ENCODE measurements at places on chromosomes 4 and X.
A peak's percentile ranks its signal among the peaks of the same experiment; 100 is the strongest.

DNA sequence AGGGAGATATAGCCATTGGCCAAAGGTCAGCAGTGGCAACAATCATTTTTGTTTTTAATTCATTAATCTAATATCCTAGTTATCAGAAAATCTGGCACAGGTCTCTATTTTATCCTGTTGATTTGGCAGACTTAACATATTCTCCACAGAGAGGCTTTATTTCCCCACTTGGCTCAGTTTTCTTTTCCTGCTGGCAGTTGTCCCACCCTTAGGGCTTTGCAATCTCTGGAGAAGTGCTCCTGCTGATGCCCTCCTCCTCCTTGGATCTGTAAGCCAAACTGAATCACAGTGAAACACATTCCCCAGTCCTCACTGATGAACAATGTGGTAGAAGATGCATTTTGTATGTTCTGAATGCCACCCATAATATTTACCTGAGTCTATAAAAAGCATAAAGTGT is 889.7 kb downstream of the PDHA2 start:
- DNase-seq = no peak

DNA sequence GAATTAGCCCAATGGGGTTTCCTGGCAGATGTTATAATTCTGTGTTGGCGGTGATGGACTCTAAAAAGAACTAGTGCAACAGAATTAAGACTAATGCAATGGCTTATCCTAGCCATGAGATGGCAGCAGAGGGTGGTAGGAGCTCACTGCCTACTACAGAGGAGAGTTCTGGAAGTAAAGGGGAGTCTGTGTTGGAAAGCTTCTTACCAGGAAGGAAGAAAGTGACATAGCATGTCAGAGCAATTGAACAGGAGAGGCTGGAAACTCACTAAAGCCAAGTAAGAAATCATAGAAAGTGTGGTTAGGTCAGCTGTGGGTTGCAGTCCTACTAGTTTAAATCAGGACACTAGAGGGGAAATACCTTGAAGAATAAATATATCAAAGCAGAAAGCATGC is 6.3 kb upstream of the TRPC5OS start:
- DNase-seq = peak; percentile 1

DNA sequence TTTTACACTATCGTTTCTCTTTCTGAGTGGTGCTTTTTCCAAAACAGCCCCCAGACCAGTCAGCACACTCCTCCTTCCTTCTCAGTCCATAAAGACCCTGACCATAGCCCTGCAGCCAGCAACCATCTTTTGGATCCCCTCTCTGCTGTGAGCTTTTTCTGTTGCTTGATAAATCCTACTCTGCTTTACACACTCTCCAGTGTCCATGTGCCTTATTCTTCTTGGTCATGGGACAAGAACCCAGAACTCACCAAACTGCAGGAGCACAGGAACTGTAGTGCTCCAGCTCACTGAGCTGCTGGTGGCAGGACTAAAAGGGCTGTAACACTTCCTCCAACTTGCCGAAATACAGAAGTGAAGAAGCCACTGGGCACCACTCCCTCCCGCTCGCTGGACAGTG is 32.5 kb downstream of the COX18 start:
- no peak for DNase-seq

DNA sequence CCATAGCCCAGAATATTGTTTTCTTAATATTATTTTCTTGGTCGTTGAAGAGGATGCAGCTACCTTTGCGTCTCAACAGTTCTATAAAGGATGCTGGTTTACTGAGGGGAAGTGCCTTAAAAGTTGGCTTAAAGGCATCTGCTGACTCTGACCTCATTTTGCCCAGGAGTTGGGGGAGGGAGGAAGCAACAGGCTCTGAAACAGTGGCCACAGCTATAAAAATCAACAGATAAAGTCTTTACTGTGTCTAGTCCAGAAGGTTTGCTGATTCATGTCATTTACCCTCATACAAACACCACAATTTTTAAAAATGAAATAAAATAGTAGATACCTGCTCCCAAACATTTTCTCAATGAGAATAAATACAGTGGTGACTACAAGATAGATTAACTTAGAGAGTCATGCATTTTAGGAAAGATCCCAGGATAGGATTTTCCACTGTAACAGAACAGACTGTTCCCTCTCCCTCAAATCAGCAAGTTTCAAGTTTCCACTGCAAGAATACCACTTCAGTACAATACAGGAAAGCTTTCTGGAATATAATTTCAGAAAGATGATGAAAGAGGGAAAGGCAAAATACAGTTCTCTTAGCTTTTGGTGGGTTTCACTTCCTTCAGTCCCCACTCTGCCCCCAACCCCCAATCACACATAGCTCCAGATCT is 1.9 kb downstream of the PHKA1 start:
- no peak for DNase-seq

GRCh38 chr4:120927801-120928409 is 5.4 kb upstream of the PRDM5 start:
- no peak for DNase-seq

DNA sequence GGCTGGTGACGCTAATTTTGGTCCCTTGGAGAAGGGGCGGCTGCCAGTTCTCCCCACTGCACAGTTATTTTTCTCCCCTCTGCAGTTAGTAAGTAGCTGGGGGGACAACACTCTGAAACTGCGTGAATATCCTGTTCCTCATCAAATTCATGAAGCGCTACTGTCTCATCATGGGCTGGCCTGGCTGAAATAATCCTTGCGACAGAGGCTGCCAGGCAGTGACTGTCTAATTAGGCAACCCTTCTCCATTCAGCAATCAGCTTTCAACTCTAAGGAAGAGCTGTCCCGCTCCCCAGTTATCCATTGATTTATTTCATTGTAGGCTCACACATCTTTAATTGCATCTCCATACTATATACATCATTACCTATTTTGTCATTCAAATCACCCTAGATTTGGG is 8.2 kb downstream of the SH3TC1 start:
- no peak for DNase-seq

- no peak for DNase-seq
Observed at GRCh38 chrX:93461060-93461459, 212.3 kb downstream of the NAP1L3 start.

GRCh38 chrX:20409991-20410390 is 143.3 kb upstream of the RPS6KA3 start:
- no peak for DNase-seq

- DNase-seq = no peak
Observed at GRCh38 chrX:136112778-136113177, 34.6 kb upstream of the FHL1 start.

- peak; percentile 69 for DNase-seq
Observed at GRCh38 chr4:2537011-2537830, 774 bp downstream of the FAM193A start.

- no peak for DNase-seq
Observed at GRCh38 chr4:39574946-39575345, 47.7 kb upstream of the UGDH start.

GRCh38 chr4:61938250-61938846 is 738.2 kb downstream of the ADGRL3 start:
- peak; percentile 5 for DNase-seq

DNA sequence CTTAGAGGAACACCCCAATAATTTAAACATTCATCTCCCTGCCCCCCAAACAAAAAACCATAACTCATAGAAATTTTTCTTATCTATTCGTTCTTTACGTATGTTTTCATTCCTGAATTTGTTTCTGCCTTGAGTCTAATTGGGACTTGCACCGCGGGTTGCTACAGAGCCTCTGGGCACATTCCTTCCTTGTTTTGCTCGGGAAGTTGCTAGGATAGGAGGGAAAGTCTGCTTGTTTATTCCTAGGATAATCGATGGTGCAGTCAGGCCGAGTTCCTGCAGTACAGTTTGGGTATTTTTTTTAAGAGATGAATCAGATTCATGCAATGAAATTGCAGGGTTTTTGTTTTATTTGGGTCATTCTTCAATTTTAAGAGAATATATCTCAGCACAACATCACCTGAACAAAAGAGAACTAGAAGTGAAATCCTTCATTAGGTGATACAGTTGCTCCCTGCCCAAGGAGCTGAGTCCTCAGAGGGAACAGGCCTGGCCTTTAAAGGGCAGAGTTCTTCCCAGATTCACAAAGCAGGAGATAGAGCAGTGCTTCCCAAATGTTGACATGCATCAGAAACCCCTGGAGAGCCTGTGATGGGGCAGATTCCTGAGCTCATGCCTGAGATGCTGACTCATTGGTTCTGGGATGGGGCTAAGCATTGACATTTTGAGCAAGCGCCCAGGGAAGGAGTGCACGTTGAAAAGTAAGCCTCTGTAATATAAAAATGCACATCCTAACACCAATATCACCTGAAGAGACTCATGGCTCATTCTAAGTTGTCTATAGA is 114.9 kb upstream of the FAM9B start:
- no peak for DNase-seq

DNA sequence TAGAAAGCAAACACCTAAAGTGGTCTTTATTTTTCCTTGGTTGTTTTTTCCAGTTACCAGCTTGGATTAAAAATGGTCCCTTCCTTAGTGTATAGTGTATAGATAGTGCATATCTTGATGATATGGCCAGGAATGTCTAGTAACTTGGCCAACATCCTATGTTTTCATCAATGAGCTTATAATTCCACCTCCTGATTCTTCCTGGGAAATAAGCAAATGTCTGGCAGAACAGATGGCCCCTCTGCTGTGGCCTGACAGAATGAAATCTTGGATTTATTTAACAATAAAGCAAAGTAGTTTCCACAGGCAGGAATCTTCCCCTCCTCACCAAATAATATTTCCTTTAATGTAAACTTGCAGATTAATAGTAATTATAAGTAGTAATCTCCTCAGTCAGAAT is 6.1 kb downstream of the SCARB2 start:
- DNase-seq = no peak

- DNase-seq = no peak
Observed at GRCh38 chrX:130676861-130677260, 226.1 kb downstream of the ENOX2 start.

- no peak for DNase-seq
Observed at GRCh38 chrX:136376713-136377112, 76.0 kb downstream of the ADGRG4 start.

DNA sequence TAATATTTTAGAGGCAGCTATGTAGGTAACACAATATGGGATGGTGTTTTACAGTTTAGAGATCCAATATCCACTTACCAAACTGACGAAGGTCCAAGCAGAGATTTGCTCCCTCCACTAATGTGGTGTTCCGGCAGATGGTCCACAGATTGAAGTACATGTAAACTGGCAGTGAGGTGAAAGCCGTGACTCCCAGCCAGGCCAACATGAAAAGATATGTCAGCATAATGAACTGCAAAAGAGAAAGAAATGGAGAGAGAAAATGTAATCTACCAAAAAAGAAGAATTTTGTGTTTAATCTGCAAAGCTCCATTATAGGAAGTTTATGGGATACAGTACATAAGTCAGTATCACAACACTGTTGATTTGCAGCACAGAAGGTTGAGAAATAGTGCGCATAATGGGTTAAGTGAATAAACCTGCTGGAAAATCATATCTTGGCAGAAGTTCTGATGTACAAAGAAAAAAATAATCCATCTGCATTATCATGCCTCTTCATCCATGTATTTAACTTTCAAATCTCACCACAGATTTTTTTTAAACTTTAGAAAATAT is 160.2 kb downstream of the GPM6A start:
- no peak for DNase-seq

GRCh38 chr4:67714248-67714583 is 13.3 kb upstream of the UBA6 start:
- DNase-seq = no peak
